NCI-H526 treated with DMSO at 0.1 percent for 48 hours (cell line): ENCODE measurements at places on chromosomes 7 and 10.

DNA sequence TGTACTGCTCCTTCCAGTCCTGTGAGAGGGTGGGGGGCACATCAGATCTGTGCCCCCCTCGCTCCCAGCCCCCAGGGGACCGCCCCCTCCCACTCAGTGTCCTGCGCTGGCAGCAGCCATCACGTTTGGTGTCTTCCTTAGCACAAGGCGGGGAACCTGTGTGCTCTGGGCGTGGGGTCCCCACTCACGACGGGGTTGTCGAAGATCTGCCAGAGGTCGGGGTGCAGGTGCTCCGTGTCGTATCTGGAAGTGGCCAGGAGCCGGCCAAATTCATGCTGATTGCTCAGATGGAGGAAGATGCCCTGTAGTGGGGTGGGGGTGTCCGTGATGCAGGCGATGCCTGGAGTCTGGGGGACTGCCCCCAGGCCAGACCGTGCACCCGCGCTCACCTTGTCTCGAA, 7.2 kb downstream of the PLOD3 start:
- no peak for DNase-seq

GRCh38 chr7:134710511-134710853, 63.8 kb downstream of the BPGM start:
- DNase-seq = no peak

DNA sequence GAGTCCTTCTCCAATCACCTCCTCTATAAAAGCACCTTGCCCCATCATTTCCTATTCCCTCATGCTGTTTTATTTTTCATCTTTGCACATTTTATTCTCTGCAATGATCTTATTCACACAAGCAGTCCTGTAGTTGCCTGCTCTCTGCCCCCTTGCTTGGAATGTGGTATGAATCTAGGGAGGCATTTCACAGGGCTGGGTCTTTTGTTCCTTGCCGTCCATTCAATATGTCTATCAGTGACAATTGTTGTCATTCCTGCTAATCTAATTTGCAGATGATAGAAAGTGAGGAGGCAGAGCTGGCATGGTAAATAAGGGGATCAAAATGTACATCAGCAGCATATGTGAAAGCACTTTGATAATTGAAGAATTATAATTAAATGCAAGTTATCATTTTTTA, 246.2 kb upstream of the C7orf33 start:
- DNase-seq = no peak

DNA sequence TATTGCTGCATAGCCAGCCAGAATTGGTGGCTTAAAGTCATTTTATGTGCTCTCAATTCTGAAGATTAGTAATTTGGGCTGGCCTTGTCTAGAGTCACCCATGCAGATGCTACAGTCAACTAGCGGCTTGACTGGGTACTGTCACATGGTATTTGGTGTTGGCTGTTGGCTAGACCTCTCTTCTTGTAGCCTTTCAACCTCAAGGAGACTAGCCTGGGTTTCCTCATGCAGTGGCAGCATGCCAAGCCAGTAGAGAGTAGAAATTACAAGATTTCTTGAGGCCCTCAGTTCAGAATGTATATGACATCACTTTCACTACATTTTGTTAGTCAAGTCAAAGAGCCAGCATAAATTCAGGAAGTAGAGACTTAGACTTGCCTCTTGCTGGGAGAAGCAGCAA, 3.7 kb upstream of the ZNF800 start:
- DNase-seq = no peak

DNA sequence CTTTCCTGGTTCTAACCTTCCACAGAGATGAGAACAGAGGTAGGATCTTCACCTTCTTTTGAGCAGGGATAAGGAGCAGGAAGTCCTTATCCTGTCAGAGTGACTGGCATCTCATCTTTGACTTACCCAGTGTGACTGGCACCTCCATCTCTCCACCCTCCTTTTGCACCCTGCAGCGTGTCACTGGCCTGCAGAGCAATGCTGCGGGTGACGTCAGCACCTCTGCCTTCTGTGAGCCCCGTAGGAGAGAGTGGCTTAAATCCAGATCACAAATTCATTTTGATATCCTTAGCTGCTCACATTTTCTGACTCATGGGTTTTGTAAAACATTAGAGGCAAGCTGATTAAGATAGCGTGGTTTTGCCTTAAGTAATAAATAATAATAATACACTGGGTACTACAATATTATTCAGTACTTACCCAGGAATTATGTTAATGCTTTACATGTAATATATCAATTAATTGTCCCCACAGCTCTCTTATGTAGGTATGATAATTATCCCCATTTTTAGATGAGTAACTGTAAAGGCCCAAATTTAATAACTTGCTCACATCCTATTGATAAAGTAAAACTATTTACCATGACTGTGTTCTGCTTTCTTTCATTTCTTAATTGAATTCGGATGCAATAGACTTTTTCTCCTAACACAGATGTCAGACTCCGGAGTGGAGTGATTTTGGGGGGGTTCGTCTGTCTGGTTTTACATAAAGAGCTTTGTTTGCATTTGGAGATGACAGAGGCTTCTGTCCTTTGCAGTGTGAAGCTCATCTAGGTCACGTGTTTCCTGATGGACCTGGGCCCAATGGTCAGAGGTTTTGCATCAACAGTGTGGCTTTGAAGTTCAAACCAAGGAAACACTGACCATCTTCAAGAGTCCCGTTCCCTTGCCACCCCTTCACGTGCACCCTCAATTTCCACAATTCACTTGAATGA, 24.9 kb downstream of the MSRB2 start:
- no peak for DNase-seq

- DNase-seq = no peak
Measured at GRCh38 chr10:15236340-15236739, 67.8 kb upstream of the NMT2 start.

DNA sequence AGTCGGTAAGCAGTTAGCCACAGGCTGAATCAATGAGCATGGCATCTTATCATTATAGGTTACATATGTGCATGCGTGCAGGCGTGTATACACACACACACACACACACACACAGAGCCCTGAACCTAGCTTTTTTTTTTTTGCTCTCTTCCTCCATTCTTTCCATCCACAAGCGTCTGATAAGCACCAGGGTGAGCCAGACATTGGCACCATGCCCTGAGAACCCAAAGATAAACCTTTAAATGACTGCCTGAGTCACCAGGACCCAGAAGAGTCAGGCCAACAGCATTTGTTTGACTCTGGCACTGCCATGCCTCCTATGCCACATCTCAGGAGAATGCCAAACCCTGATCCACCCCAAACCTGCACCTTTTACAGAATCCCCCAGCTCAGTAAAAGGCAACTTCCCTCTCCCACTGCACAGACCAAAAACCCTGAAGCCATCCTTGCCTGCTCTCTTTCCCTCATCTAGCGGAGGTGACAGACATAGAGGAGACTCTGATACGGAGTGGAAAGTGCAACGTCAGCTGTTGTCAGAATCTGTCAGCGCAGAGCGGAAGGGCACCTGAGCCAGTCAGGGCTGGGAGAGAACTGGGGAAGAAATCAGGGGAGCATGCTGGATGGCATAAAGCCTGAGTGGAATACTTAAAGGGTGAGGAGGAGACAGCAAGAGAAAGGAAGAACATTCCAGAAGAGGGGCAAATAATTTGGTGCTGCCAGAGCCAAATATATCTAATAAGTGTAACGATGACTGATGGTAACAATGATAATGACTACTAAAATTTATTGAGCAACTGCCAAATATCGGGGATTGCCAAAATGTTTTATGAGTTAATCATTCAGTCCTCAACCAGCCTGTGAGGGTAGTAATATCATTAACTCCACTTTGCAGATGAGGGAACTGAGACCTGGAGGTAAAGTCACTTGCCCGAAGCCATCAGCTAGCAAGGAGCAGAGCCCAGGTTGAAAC, 3.2 kb downstream of the PARP12 start:
- no peak for DNase-seq

GRCh38 chr10:133143546-133143945, 16.5 kb upstream of the KNDC1 start:
- DNase-seq = no peak

GRCh38 chr7:128933180-128933891, 4.4 kb upstream of the IRF5 start:
- no peak for DNase-seq

DNA sequence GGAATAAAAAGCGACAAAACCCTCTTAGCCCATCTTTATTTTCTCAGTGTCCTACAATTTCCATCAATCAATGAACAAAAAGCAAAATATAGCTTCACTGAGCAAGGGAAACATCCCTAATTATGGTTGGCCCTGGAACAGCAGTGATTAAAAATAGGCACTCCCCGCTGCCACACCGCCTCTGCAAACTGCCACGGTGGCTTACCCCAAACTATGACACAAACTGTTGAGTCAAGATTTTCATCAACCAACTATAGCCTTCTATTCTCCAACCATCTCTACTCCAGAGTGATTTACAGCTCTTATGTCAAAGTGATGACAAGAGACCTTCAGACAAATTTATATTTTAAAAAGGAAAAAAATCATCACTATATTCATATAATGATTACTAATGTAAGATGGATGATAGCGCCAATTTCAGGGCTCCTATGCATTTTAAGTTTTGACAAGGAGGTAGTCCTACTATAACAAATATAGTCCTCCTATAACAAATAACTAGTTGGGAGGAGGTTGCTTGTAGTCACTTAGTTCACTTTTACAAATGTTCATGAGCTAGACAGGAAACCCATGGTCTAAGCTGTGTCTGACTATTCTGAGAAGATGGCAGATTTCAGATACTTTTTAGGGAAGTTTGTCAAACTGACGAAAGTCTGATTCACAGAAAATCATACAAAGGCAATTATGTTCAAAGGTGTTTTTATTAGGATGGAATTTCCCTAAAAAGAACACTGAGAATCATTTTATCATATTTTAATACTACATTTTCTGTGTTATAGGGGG, 26.3 kb downstream of the DENND11 start:
- DNase-seq = no peak

DNA sequence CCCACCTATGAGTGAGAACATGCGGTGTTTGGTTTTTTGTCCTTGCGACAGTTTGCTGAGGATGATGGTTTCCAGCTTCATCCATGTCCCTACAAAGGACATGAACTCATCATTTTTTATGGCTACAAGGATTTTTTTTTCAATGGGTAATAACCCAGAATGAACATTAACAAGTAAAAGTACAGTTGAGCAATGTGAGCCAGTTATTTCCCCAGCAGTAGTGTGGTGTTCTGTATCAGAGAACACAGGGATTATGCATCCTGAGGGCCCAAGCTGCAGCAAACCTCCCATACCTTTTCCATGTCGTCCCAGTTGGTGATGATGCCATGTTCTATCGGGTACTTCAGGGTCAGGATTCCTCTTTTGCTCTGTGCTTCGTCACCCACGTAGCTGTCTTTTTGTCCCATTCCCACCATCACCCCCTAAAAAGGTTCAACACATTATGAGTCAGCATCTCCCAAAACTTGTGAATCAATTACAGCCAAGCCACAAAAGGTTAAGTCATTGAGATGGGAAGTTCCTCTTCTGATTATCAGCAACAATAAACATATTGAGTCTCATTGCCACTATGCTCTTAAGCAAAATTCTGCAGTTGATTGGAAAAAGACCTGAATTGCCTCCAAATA, 5.5 kb downstream of the ACTA2 start:
- DNase-seq = no peak
